Colonic mucosa (tissue), 4 donors: ENCODE measurements at places on chromosomes 13 and 19. TPM values are rescaled to one million over a fixed set of nuclear protein-coding genes. Genes with fewer than 3 reads are reported as not detected.

DNA sequence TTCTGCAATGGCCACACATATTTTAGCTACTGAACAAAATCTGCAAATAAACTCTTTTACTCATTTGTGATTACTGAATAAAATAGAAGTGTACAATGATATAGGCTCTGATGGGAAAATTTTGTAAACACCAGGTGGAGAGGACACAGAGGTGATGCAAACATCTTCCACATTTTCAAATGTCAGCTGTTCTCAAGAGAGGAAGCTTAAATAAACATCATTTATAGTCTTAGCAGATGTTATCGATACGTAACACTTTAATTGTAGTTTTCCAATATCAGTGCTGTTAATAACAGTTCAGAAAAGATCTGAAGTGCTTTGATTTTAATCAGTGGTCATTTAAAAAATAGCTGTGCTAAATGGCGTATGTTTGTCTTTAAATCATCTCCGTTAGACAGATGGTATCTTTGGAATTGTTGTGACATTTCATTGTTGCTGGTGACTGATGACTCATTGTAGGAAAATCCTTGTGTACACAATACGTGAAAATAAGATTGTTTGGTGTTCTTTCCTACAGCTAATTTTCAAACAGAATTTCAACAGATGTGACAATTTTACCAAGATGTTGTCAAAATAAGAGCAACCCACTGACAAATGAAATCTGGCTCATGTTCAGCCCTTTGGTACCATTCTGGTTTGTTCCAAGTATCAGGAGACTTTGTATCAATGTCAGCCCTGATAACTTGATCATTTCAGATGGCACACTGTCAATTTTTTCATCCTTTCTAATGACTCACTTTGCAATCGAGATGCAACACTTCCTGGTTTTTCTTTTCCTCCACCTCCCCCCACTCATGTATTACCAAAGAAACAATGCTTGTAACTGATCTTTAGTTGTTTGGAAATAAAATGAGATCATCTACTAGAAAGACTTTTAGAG, 516.0 kb downstream of the DCT start:
- DNase-seq: no peak

DNA sequence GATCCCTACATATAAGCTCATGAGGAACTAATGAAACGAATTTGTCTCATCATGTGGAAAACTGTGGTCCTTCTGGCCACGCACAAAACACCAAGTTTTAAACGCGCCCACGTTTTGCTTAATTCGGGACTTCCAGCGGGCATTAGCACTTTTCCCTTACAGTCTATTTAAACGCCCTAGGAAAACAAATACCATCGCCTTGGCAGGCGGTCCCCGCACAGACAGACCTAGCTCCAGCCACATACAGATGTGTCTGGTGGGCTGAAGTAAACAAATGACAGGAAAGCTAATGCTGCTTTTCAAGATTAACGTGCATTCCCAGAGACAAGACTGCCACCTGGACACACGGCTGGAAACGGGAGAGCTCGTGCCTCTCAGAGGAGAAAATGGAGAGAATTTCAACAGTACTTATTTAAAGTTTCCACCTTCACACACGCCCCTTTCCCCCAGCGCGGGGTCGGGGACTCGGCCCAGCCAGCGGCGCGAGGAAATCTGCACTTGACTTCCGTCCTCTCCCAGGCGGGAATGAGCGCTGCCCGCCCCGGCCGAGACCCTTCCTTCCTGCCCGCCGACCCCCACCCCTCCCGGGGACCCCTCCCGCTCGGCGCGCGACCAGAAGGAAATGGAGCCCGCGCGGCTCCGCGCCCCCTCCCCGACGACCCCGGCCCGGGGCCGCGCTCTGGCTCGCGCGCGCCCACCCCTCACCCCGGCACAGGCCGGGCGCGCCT, 931 bp downstream of the USP12 start:
- peak; percentile 50 for DNase-seq

DNA sequence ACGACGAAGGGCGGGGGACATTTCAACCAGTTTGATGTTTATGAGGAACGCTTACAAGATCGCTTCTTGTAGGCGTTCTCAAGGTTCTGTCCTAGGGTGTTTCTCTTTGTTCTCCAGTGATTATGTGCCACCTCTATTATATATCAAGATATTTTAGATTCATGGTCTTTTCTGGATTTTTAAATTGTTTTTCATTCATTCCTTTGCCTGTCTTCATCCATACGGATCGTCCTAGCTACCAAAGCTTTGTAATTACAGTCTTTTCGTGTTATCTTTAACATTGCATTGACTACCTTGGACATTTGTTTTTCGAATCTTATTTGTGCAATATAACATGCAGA, 342 bp upstream of the EID2 start:
- DNase-seq: no peak

The NXNL1 gene
- not detected for total RNA-seq

The URAD gene
- 26.9 TPM for total RNA-seq

DNA sequence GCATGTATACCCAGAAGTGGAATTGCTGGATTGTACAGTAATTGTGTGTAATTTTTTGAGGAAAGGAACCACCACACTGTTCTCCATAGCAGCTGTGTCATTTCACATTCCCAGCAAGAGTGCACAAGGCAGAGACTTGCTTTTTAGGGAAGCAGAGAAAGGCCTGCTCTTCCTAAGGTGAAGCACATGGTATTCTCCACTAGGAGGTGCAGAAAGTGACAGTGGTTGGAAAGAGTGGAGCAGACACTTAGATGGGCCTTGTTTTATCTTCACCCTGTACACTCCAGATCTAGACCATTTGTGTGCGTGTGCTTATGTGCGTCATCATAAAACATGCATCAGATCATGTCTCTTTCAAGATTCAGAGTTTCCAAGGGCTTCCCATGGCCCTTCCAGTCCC, 35.0 kb downstream of the FAM124A start:
- DNase-seq: no peak

GRCh38 chr13:60111691-60112090, 52.0 kb downstream of the DIAPH3 start:
- DNase-seq: no peak

The PSPC1 gene
- total RNA-seq: 36.5 TPM

GRCh38 chr13:30743319-30744055, 8.1 kb downstream of the ALOX5AP start:
- peak; percentile 35 for DNase-seq

The FCGBP gene
- total RNA-seq: 2,896 TPM

- DNase-seq: no peak
Measured at GRCh38 chr13:77872995-77873394, 45.6 kb downstream of the EDNRB start.

GRCh38 chr19:29694669-29695627, 20.1 kb downstream of the C19orf12 start:
- peak; percentile 75 for DNase-seq

The KL gene
- total RNA-seq: 0.57 TPM

DNA sequence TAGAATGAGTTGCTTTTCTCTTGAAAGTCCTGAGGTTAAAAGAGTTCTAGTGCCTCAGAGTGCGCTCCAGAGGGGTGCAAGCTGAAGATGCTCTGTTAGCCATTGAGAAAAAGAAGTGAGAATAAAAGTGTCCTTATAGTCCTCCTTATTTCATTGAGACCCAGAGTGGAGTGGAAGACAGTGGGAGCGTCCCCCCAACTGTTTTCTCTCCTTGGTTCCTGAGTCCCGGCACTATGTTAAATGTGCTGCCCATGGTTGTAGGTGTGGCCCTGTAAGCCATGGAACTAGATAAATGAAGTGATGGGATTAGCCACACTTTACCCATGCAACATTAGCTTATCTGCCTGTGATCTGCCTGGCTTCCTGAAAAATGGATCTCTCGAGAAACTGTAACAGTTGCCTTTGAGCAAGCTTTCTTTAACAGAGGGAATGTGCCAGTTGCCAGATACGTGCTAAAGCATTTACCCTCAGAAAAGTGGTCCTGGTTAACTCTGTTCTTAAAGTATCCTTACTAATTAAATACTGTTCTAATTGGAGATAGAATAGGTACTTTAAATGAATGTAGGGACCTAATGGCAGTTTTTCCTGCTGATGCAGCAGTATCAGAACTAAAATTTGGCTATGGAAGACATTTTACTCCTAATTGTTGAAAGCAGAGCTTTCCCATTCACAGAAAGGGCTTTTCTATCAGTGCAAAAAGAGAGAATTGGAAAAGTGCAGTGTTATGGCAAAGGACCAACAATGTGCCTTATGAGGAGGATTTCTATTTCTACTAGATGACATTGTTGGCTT, 21.4 kb upstream of the PSG9 start:
- DNase-seq: no peak

DNA sequence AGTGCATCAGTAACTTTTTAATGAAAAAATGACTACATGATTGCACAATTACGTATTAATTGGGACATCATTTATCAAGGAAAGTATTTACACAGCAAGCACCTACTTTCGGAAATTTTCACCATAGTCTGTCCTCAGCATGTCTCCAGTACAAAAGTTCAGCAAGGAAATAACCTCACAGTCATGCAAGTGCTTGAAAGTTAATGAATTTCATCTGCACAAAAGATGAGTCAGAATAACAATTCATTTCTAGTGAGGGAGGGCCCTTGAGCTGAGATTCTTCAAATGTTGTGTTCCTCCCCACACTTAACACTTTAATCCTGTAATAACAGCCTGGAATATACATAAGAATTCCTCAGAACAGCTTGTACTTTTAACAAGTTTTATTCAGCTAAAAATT, 49.0 kb upstream of the OXGR1 start:
- DNase-seq: no peak

DNA sequence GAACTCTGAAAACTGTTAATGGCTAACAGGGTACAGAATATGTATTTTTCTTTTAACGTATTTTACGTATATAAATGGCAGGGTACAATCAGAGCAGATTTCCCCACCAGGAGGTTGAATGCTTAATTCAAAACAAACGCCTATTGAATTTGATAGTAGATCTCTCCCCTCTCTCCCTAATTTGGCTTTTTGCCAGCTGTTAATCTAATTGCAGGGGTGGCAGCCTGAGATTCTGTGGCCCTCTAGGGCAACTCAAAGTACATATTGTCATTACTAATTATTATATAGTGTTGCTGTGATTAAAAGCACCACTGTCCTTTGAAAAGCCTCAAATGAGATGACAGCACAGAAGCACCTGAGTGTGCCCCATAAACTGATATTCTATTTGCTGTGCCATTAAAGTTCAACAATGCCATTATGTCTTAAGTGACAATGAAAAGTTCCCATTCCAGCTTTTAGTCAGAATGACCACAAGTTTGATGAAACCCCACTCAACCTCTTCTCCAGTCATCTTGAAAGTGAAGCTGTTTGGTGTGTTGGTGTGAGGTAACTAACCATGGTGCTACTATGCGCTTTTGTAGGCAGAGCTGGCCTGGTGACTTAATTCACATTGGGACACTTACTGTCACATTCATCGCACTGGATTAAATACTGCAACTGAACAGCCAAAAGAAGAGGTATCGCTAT, 351.4 kb downstream of the KCNRG start:
- DNase-seq: no peak

DNA sequence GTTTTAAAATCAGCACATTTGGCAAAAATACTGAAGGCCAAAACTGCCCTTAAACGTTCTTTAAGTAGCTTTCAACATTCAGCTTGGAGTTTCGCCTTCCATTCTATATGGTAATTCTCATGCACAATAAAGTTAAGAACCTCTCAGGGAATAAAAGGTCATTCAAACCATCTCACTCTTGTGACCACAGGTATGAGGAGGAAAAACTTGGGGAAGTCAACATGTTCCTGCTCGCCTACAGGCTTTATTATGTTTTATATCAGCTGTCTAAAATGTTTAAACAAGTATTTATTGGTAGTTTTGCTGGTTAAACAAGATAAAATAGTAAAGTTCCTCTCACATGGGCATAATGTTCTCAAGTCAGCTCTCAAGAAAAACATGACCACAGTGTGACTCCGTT, 19.9 kb upstream of the TM9SF2 start:
- no peak for DNase-seq
